ENCODE measurements at places on chromosomes 13 and 19.

GRCh38 chr13:86932776-86933334 lies 738.3 kb upstream of the SLITRK5 start:
- no peak for DNase-seq

DNA sequence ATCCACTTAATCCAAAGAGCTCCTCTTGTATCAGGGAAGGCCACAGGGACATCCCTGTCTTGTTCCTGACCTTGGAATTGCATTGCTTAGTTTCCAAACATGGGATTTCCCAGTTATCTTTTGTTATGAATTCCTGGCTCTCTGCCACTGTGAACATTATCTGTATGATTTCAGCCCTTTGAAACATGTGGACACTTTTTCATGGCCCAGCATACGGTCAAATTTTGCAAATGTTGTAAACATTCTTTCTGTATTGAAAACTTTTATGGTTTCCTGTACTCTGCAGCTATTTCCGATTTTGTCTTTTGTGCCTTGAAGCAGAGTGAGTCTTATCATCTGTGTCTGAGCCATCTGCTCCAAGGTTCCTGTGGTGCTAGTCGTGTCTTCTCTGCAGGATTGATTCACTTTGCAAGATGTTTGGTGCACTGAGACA lies 4.5 kb upstream of the CFAP97D2 start:
- no peak for DNase-seq

DNA sequence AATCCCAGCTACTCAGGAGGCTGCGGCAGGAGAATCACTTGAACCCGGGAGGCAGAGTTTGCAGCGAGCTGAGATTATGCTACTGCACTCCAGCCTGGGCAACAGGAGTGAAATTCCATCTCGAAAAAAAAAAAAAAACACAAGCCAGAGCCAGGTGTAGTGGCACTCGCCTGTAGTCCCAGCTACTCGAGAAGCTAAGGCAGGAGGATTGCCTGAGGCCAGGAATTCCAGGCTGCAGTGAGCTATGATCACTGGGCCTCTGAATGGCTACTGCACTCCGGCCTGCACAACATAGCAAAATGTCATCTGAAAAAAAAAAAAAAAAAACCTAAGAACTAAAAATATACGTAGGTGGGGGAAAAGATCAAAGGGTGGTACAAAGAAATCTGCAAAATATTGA lies 19.4 kb downstream of the EPS15L1 start:
- no peak for DNase-seq

DNA sequence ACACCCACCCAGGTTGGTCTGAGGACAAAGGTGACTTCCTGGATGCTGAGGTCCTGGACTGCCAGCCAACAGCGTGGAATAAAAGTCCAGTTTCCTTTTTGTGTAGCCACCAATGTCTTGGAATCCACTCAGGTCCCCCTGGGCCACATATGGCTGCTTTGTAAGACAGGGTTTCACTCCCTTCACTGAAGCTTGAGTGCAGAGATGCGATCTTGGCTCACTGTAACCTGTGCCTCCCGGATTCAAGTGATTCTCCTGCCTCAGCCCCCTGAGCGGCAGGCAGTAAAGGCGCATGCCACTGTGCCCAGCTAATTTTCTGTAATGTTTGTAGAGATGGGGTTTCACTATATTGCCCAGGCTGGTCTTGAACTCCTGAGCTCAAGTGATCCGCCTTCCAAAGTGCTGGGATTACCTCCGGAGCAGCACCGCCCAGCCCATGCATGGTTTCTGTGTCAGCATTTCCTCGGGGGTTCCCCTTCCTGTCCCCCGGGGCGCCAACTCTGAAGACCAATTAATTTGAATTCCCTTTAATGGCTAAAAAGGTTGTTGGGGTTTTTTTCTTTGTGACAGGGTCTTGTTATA lies 17.5 kb downstream of the KANK2 start:
- no peak for DNase-seq

- no peak for DNase-seq
Observed at GRCh38 chr13:85314686-85315085, 484.5 kb downstream of the SLITRK6 start.

DNA sequence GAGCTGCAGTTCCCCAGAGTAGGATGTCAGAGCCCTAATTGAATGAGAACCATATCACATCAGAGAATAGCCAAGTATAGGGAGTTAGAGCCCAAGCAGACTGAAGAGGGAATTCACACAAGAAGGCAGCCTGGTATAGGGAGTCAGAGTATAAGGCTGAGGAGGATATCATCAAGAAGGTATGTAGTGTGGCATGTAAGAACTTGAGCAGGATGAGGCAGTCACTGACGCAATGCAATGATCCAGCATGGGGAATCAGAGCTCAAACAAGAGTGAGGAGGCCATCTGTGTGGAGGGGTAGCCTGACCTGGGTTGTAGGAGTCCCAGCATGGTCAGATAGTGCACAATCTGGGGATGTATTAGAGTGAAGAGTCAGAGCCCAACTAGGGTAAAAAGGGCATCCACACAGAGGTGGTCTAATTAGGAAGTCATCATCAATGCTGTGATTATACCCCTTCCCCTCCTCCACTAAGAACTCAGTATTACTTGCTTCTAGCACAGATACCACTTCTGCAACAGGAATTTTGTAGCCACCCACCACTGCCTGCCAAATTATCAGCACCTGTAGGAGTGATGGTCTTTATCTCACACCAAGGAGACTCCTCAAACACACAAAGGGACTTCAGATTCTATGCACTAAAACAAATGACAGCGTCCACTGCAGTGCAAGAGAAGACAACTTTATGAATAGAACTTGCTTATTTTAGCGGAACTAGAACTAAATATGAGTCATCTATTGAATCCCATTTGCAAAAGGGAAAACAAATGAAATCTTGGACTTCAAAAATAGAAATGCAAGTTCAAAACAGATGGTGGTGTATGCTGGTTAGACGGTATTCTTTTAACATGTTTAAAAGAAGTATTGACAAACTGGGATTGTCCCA lies 107.2 kb downstream of the FNDC3A start:
- no peak for DNase-seq

- DNase-seq: no peak
Observed at GRCh38 chr19:46181388-46181779, 33.3 kb downstream of the IGFL2 start.
